ENCODE measurements at places on chromosomes 12 and 14. TPM values are rescaled to one million over a fixed set of nuclear protein-coding genes. Genes with fewer than 3 reads are reported as not detected.

The GLT1D1 gene
- total RNA-seq: not detected

The OR4E2 gene
- not detected for total RNA-seq

The SLC41A2 gene
- total RNA-seq: 12.5 TPM

The PELI2 gene
- 2.0 TPM for total RNA-seq

The GPR68 gene
- total RNA-seq: not detected

The C12orf56 gene
- not detected for total RNA-seq

The CDCA3 gene
- total RNA-seq: 63.0 TPM

The GALNT8 gene
- not detected for total RNA-seq

GRCh38 chr14:54503486-54503885 is 6.2 kb upstream of the CGRRF1 start:
- peak; percentile 45 for DNase-seq

DNA sequence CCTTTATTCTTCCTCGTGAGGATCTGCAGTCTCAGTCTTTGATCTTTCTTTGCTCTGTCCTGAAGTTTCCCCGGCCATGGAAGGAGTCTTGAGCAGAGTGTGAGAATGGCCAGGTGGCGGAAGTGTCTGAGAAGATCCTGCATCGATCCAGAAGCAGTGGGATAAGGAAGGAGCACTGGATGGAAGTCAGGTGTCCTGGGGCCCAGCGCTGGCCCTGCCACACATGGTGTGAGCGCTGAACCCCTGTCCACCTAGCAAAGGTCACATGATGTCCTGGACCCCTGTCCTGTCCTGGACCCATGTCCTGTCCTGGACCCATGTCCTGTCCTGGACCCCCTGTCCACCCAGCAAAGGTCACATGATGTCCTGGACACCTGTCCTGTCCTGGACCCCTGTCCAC is 111.8 kb upstream of the MED13L start:
- no peak for DNase-seq

DNA sequence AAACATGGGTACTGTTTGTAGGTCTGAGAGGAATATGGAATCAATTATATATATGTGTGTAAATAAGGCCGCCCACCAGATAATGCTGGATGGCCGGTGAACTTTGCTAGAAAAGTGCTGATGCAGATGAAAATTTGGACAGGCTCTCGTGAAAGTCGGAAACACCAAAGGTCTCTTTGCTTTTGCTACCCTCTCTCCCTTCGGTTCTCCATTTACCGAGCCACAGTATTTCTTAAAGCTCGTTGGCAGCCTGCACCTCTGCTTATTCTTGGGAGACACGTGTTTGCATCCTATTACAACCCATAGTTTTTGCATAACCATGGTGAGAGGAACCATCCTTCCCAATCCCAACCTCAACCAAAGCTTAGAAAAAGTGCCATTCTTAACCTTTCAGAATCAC is 109.6 kb downstream of the FOXN3 start:
- no peak for DNase-seq

GRCh38 chr14:94379291-94380224 is 8.8 kb downstream of the SERPINA1 start:
- no peak for DNase-seq

GRCh38 chr14:68652433-68652690 is 140.5 kb downstream of the ZFP36L1 start:
- no peak for DNase-seq

DNA sequence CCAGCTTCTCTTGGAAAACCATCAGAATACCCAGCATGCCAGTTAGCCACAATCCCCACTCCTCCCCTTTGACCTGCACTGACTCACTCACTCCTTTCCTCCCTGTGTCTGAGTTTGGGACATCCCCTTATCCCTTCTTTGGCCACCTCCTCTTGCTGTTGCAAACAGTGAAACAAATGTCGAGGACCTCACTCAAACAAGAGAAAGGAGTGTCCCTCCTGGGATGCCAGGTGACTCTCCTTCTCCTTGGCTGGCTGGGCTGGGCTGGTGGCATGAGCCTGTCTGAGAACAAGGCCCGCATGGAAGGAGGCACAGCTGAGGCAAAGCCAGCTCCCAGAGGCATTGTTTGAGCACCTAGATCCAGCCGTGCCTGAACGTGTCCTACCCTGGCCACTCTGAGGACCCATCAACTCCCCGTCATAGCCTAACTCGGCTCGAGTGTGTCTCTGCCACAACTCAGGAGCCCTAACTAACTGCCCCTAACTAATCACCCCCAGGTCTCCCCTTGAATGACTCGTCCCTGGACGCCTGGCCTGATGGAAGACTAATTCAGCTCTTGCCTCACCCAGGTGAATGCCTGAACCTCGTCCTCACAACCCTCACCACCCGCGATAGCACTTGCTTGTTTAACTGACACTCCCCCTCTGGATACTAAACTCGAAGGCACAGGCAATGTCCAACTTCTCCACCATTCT is 43.0 kb downstream of the NCOR2 start:
- DNase-seq: no peak

- no peak for DNase-seq
Observed at GRCh38 chr12:123149088-123149487, 1.8 kb downstream of the PITPNM2 start.

DNA sequence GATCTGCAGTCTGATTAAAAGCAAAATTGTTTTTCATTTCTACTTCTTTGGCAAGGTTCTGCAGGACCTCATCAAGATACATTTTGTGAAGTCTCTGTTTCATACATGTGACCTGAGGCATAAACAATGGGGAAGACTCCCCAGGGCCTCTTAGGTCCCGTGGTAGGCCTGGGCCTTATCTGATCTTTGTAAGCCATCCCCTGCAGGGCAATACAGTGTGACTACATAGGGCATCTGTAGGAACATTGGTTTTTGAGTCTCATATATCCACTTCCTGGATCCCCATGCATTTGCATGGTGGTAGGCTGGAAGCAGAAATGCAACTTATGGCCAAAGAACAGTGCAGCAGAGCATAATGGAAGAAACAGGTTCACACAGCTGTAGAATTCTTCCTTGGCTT is 6.0 kb downstream of the FAR2 start:
- no peak for DNase-seq

DNA sequence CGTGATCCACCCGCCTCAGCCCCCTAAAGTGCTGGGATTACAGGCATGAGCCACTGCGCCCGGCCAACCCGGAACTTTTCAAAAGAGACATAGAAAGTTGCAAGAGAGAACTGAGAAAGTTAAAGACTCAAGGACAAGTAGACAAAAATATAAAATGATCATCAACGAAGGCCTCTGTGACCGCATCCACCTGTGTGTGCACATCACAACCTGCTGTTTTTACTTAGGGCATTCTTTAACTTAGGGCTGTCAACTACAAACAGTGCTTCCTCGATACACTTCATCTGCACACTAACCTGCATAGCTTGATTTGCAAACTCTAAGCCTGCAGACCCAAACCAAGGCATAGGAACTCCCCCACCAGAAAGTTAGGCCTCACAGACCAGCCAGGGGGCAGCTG is 14.8 kb downstream of the P2RX2 start:
- DNase-seq: no peak

GRCh38 chr12:16329594-16329993 is 17.9 kb upstream of the MGST1 start:
- no peak for DNase-seq
